ENCODE measurements at places on chromosomes 11 and 22.
A peak's percentile ranks its signal among the peaks of the same experiment; 100 is the strongest.

GRCh38 chr11:63845303-63845702, 6.4 kb downstream of the MARK2 start:
- peak; percentile 58 for DNase-seq

- peak; percentile 2 for DNase-seq
These were observed 666.6 kb downstream of the CNTN5 start for GRCh38 chr11:99687320-99687719.

- no peak for DNase-seq
These were observed 34.4 kb upstream of the RASD2 start for GRCh38 chr22:35506259-35506570.

GRCh38 chr22:37229805-37230672, 14.0 kb downstream of the RAC2 start:
- peak; percentile 86 for DNase-seq

DNA sequence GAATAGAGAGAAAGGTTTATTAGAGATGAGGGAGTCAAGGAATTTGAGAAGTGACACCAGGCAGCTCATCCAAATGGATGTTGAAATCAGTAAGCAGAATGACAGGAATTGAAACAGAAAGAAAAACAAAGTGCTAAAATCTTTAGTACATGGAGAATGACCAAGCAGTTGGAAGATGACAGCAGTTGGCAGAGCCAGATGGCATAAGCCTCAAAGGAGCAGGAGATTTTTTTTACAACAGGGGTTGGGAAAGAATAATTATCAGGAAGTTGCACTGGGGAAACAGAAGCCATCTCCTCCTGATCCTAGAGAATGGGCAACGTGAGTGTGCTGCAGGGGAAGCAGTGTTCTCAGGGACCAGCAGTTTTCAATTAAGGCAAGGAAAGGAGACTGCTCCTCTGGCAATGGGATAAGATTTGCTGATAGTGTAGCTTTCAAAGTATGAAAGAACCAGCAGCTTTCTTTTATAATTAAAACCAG, 28.9 kb downstream of the RAB39A start:
- DNase-seq: peak; percentile 31

GRCh38 chr22:47128622-47129215, 366.3 kb downstream of the TBC1D22A start:
- no peak for DNase-seq

DNA sequence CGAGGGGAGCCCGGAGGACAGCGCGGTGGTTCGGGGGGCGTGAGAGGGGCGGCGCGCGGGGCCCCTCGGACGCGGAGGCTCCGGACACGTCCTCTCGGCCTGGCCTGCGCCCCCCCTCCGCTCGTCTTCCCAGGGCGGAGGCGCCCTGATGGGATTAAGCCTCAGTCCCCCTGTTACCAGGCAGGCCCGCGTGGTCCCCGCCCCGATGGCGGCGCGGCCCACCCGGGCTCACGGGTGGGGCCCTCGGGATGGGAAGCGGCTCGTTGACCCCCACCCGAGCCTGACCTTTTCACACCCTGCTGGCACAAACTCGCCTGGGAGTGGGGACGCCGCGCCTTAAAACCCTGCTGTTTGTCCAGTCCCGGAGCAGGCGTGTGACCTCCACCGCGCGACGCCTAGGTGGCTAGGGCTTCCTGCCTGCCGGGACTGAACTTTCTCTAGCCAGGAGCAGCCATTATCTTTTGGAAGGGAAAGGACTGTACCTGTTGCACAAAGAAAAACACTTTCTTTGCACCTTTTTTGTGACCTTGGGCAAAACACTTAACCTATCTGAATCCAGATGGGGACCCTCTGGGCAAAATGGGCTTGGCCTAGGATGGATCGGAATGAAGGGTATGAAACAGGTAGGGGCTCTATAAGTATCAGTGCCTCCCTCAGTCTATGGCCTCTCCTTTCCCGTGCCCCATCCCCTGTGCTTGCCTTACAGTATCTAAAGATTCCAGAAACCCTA, 1.0 kb downstream of the KIAA1671 start:
- no peak for DNase-seq

Measured in fibroblast of skin of scalp (primary cell).